ENCODE measurements at places on chromosomes 7 and 10.

- DNase-seq: no peak
Observed at GRCh38 chr10:42795701-42796100, 13.1 kb downstream of the BMS1 start.

DNA sequence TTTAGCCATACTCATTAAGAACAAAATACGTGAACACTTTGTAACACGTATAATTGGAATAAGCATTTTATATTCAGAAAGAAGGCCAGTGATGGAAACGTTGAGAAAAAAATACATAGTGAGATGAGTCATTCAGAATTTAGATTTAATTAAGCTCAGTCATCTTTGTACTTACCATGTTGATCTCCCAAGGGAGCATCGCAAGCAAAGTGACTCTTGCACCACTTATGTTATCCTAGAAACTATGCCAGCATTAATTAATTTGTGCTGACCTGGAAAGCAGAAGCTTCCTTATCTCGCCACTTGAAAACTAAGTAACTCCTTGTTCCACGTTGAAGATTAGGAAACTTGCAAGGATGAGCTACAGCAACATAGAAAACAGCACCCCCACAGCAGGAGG, 9.7 kb upstream of the MPP7 start:
- no peak for DNase-seq

DNA sequence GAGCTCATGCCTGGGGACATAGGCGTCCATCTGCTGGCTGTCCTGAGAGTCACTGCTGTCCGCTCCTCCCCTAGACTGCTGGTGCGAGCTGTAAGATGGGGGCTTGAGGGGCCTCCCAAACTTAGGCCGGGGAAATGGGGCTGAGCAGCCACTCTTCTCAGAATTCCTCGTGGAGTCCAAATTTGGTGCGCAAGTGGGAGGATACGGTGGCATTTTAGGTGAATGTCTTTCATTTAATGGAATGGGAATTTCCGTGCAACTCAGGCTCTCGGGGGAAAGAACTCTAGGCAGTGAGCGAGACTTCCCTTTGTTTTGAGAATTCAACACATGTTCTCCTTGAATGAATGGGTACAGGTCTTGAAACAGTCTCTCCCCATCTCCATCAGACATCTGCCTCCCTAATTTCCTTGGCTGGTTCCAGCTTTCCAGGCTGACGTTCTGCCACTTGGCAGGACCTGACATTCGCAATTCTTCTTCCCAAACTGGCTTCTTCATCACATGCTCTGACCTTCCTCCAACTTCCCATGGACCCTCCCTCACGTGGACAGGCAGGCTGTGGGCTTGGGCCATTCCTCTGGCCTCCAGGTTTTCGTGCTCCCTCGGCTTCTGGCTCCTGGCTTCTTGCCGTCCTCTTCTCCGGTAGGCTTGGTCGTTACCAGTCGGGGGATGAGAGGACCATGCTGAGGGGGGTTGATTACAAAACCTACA, 30.1 kb downstream of the JCAD start:
- DNase-seq: no peak

DNA sequence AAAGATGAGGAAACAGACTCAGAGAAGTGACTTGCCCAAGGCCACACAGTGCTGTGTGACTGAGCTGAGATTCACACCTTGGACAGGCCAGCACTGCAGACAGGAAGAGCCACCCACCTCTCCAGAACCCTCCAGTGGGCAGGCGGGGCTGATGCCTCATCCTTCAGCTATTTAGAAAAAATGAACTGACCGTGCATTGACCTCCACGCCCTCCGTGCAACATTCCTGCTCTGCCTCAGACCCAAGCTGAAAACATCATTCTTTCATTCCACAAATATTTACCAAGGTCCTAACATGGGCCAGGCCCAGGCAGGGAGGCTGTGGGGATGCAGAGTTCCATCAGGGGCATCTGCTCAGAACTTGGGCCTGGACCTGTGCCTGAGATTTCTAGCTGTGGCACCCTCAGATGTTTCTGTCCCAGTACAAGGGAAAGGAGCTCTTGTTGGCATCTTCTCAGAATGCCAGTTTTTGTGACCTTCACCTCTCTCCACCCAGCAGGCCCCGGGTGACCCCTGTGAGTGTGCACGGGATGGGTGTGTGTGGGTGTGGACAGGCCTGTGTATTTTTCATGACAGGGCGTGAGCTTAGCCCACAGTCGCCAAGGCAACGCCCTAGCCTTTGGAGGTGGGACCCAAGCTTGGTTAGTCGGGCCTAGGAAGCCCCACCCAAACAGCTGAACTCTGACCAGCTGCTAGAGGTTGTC, 6.5 kb downstream of the VSIR start:
- DNase-seq: peak; percentile 92

- no peak for DNase-seq
Observed at GRCh38 chr10:89210794-89211425, 3.8 kb upstream of the CH25H start.

DNA sequence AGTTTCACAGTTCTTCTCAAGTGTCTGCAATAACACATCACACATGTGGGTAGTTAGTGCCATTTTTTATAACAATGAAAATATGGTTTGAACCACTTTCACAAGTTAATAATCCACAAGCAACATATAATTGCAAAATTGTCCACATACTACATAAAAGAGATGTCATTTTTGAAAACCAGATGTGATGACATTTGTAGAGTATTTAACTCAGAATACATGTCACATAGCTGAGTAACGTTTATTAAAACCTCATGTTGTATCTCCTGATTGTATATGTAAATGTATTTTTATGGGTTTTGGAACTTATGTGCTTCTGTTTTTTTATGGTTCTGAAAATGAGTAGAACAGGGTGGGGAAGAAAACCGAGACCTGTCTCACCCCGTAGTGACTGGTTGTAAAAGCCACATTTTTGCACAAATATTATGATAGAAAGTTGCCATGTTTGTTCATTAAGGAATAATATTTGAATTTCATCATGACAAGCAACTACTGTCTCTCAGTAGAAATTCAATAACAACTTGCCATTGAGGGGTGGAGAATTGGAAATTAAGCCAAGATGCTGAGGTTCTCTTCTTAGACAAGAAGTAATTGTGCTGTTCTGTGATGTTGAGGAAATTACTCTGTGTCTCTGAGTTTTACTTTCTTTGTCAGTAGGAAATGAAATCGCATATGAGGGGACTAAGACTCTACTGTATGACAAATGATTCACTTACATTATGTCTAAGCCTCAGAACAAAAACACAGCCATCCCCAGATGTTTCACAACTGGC, 29.2 kb upstream of the EGFR start:
- DNase-seq: no peak

DNA sequence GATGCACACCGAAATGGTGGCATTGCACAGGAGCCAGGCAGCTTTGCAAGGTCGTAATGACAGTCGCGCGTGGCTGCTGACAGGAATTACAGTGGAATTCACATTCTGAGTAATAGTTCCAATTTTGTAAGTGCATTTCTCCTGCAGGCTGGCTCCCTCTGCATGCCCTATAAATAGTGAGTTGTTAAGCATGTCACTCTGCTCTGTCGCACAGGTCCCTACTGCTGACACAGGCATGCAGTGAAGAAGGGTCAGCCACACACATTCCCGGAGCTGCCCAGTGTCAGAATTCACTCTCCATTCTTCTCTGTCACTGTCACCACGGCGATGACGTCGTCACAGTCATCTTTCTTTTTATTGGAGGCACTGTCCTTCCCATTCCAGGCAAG, 49.2 kb upstream of the SHH start:
- peak; percentile 9 for DNase-seq

DNA sequence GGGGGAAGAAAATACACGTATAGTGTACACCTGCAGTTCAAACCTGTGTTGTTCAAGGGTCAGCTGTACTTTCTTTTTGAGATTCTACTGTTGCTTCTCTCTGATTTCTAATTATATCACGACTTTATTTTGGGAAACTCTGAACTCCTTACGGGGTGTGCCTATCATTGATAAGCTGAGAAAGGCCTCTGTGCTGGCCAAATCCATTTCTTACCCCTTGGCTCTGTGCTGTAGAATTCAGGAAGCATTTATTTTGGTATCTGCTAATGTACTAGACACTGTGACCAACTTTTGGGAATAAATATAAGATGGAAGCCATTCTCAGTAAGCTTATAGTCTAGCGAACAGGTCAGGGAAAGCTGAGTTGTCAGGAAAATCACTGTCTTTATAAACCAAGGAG, 26.9 kb upstream of the RPA3 start:
- DNase-seq: no peak

GRCh38 chr7:116539879-116540278, 15.0 kb downstream of the CAV1 start:
- DNase-seq: no peak

- DNase-seq: no peak
Observed at GRCh38 chr7:32119790-32120196, 49.6 kb upstream of the PDE1C start.

DNA sequence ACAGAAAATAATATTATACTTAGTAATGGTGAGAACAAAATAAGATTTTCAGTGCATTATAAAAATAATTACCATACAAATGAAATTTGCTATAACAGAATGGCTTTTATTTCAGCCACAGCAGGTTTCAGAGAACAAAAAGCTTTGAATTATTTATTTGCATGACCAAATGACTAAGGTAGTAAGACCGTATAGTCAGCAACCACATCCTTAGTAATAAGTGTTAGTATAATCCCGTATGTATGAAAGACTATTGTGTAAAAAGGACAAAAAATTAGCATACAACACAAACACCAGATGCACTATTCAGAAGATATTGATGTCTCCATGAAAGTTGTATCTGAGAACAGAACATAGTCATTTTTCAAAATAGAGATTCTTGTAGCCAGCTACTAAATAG, 12.2 kb downstream of the PDZD8 start:
- peak; percentile 87 for DNase-seq

DNA sequence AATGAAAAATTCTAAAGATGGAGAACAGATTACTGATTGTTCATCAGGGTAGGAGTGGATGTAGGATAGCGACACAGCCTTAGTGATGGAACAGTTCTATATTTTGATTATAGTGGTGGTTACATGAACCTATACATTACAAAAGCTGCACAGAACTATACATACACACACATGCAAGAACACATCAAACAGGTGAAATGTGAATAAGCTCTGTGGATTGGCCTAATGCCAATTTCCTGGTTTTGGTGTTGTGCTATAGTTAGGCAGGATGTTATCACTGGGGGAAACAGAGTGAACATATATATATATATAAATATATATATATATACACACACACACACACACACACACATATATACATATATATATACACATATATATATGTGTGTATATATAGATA, 76.4 kb upstream of the PIK3CG start:
- no peak for DNase-seq

DNA sequence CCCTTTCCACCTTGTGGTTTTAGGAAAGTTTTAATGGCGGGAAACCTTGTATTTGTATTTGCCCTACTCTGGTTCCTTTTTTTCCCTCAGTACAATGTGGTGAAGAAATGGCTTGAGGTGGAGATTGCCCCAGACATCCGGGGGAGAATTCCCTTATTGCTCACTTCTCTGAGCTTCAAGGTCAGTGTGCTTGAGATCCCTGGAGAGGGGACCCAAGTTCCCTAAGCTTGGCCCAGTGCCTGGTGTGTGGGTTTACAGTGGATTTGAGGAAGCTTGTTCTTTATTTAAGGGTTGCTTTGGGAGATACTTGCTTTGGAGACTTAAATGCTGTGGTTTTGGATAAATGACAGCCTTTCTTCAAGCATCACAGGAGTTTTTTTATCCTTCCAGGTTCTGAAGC, 18.3 kb downstream of the CALHM2 start:
- DNase-seq: no peak

GRCh38 chr7:141113131-141113530, 39.3 kb downstream of the TMEM178B start:
- DNase-seq: no peak

GRCh38 chr7:106222545-106222944, 62.2 kb downstream of the NAMPT start:
- no peak for DNase-seq

- DNase-seq: peak; percentile 67
Observed at GRCh38 chr10:115129752-115130151, 36.6 kb downstream of the ATRNL1 start.

- no peak for DNase-seq
Observed at GRCh38 chr10:121313119-121313875, 284.9 kb downstream of the FGFR2 start.

DNA sequence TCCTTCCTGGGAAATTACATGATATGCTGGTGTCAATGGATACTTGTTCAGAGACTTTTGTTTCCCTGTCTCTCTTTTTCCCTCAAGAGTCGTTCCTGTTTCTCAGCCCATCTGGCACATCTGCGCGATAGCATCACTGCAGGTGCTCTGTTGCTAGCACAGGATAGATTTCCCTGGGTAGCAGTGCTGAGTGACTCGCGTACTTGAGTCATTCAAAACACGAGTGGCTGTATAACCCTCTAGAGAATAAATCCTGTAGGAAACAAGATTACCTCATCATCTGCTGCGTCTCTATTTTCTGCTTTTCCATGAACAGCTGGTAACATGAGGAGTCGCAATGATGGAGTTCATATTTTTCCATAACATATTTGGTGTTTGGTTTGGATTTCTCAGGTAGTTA, 452.0 kb upstream of the FZD8 start:
- DNase-seq: peak; percentile 4

- DNase-seq: no peak
Observed at GRCh38 chr10:109957092-109957797, 33.9 kb upstream of the XPNPEP1 start.

DNA sequence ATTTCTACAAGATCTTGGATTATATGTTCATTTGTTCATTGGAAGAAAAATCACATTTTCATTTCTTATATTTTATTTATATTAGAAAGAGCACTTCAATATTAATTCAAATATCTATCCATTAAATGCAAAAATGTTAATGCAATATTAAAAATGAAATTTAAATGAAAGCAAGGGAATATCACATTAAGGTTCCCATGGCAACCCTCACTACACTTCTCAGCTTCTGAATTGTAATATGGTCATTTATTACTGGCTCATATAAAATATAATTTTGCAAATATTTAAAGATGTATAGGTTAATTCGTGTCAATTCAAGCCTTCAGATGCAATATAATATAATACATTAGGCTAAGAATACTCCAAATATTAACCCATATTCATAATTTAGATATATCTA, 38.8 kb downstream of the XRCC2 start:
- DNase-seq: no peak

- no peak for DNase-seq
Observed at GRCh38 chr10:112229096-112229495, 45.5 kb upstream of the GPAM start.

Data from fibroblast of lung (primary cell).